ENCODE measurements at places on chromosomes 3 and 15.

GRCh38 chr15:31930967-31931366 is 99.3 kb upstream of the CHRNA7 start:
- no peak for DNase-seq

- DNase-seq, result no peak
Observed at GRCh38 chr15:33031324-33031821, 163.1 kb downstream of the FMN1 start.

DNA sequence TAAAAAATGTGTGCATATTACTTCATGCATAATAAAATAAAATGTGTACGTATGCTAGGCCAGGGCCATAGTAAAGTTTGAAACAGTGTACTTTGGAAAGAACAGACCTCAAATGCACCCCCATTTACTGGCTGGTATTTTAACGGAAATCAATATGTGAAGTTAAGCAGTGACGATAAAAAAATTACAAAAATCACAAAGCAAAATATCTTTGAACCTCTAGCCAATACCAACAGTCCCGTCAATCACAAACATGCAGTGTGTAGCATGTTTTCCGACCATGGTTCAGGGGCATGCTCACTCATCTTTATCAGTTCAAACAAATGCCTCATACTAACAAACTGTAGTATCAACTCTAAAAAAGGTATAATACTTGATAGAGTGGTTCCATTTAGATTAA is 121.1 kb downstream of the TJP1 start:
- DNase-seq, result no peak

- DNase-seq, result no peak
Observed at GRCh38 chr15:88882785-88883184, 12.6 kb downstream of the HAPLN3 start.

DNA sequence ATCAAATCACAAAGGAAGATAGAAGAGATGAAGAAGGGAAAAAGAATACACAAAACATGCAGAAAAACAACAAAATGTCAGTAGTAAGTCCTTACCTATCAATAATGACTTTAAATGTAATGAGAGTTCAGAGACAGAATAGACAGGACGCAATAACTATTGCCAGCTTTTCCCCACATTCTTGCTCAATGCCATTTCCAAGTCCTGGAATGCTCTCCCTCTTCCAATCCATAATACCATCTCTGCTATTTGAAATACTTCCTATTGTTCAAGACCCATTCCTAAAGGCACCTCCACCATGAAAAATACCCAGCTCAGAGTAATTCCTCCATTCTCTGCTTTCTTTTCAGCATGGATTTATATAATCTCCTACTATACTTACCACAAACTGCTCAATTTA is 33.4 kb downstream of the CCDC54 start:
- no peak for DNase-seq
